H4 (cell line): ENCODE measurements at places on chromosomes 11 and 22.

- no peak for DNase-seq
Measured at GRCh38 chr22:45091254-45091854, 72.4 kb upstream of the NUP50 start.

- DNase-seq: no peak
Measured at GRCh38 chr22:27993201-27993635, 74.2 kb upstream of the PITPNB start.

DNA sequence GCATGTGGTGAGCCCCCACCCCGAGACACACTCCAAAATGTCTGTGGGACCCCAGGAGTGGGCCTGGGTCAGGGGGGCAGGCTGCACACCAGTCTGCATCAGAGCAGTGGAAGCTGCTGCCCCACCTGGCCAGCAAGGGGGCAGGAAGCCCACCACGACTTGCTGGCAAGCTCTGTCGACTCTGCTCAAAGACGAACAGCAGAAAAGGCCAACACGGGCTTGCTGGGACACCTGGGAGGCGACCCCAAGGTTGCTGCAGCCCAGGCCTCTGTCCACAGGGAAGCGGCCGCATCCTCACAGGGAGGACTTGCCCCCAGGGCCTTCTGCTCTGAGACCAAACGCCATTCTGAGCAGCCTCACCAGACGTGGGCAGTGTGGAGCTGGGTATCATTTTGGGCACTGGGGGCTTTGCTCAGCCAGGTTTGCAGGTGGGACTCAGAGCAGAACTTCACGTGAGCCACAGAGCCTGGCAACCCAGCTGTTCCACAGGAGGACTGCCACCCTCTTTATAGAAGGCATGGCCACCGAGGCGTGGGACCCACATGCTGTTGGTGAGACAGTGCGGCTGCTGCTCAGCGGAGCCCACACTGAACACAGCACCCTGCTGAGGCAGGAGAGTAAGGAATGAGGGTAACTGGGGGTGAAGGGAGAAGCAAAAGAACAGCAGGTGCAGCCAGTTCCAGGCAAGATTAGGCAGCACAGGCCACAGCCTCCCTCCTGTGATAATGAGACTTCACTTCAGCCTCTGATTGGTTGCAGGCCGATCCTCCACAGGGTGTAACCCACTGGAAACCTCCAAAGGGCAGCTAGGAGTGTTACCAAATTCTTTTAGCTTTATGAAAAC lies 11.0 kb downstream of the IL17REL start:
- DNase-seq: no peak

GRCh38 chr11:104870910-104871309 lies 27.4 kb downstream of the CASP12 start:
- DNase-seq: no peak

DNA sequence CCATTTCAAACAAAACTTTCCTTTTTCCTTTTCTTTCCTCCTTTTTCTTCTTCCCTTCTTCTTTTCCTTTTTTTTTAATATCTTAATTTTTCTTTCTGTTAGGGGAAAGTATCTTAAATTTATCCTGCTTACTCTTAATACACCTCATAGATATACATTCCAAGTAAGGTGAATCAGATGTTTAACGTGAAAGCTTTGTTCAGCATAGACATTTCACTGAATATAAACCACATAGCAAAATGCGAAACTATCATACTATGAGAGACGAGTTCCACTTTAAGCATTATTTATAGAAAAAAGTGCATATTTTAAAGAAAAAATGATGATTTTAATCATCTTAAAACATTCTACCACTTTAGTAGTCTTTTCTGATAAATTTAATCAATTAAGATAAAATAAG lies 137.8 kb upstream of the MTMR2 start:
- no peak for DNase-seq
